ENCODE measurements at places on chromosomes 12 and 14.

- DNase-seq: no peak
These were observed at the start of gene SMOC1 for GRCh38 chr14:69879175-69880043. Gene SMOC1, plus strand, starts transcription at chr14:69879416. Its CDS starts 263 bp downstream, at chr14:69879679.

DNA sequence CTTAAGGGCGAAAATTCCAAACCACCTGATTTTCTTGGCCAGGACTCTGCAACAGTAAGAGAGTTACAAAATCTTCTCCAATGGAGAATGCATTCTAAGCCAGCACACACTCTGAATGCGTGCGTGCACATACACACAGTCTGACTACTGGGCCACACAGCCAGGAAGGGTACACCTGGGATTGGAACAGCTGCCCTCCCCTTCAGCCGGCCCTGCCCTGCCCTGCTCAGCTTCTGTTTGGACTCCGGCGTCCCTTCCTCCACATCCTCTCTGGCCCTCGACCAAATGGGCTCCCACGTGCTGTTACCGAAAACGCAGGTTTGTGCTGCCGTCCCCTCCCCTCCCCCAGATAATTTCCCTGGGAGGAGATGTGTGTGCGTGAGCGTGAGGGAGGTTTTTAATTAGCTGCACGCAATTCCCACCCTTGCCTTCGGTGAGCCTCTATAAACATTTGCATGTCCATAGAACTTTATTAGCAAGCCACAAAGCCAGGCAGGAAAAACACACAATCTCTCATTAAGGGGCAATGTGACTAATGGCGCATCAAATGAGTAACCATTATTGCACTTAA, 43.0 kb downstream of the CCNK start:
- DNase-seq: no peak

GRCh38 chr12:121590476-121591143, 9.8 kb upstream of the KDM2B start:
- peak; percentile 55 for DNase-seq

GRCh38 chr14:106551265-106551664, 1024.9 kb downstream of the TMEM121 start:
- no peak for DNase-seq

GRCh38 chr12:32205731-32206130, 99.1 kb downstream of the BICD1 start:
- DNase-seq: no peak

GRCh38 chr14:63523735-63524426, 19.3 kb downstream of the PPP2R5E start:
- DNase-seq: no peak

DNA sequence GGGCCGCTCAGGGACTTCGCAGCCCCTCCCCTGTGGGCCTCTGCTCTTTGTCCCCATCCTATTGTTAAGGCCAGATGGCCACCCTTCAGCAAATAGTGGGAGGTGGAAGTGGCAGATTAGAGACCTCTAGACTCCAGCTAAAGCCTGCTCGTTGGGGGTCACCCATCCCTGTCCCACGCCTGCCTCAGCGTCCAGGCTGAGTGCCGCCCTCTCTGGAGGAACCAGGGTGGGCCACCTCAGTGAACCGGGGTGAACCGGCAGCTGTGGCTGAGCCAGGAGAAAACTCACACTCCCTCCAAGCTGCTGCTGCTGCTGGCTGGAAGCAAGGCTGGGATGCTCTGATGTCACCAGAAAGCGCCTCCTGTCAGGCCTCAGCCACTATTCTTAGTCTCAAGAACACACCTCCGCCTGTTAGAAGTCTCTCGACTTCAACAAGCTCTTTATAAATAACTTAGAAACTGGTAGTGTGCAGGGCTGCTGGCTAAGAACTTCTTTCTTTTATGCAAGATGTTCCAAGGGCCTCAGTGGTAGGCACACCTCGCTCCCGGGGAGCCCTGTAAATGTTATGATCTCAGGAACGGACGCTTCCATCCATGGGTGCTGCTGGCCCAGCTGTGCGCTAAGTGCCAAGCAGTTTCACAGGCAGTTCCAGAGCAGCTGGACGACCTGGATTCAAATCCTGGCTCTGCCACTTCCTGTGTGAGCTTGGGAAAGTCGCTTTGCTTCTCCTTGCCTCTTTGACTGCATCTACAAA, 19.8 kb upstream of the TESC start:
- DNase-seq: no peak

- no peak for DNase-seq
These were observed 63.2 kb upstream of the PTPRR start for GRCh38 chr12:70983692-70984091.

DNA sequence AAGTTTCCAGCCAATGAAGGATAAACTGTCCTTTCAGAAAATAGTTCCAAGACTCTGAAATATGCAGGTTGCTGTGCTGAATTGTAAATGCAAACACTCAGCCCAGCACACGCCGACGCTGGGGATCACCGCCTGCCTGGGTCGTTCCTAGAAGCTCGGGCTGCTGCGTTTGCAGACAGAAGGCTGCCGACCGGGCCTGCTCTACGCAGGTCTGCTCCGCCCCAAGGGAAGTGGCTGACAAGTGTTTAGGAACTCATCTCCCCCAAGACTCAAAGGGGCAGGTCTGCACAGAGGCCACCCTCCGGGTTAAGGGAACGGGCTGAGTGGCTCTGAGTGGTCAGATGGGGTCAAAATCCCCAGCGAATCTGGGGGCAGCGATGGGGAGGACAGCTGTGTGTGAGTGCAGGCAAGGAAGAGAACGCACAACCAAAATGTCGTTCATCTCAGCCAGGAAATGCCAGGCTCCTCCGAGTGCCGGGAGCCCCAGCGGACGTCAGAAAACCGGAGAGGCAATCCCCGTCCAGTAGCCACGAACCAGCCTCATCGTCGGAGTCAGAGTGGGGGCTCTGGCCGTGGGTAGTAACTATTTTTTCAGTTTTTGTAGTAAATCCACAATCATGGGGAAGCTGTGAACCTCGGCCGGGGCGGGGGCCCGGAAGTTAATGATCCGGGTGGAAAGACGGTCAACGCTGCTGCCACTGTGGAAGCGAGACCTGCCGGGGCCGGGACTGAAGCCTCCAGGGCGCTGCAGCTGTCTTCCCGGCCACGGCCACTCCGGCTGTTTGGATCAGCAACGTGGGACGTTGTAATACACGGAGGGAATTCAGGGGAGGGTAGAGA, 6.0 kb downstream of the GALNT9 start:
- DNase-seq: no peak

GRCh38 chr14:87122166-87122565, 870.8 kb downstream of the GALC start:
- no peak for DNase-seq

DNA sequence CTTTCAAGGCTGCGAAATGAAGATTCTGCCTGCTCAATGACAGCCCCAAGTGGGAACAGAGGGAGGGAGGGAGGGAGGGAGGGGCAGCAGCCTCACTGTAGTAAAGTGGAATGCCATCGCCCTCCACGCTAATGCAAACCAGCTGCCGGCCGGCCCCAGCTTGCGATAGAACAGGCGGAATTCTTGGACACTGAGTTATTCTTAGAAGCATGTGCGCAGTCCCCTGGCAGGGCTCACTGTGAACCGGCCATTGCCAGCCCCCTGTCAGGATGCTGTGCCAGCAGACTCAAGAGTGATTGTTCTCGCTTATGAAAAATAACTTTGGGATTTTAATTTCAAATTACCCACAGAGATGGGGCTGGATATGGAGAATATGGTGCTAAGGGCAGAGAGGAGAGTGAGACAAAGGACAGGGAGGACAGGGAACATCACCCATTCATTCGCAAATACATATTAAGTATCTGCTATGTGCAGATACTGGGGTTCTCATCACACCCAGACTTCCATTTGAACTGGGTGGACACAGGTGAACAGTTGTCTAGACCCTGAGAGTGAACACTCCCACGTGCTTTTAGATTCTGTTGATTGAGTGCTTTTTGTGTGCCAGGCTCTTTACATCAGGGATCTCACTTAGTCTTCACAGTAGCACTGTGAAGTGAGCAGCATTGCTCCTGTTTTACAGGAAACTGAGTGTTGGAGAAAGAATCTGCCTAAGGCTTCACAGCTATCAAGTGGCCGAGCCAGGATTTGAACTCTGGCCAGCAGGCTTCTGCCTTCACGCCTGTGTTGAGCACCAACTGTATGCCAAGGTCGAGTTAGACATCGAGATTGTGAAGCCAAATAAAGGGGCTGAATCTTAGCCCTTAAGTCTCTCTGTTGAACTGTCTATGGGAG, 192.9 kb downstream of the C12orf75 start:
- no peak for DNase-seq

- DNase-seq: no peak
These were observed 49.2 kb upstream of the SGPP1 start for GRCh38 chr14:63777024-63777423.

DNA sequence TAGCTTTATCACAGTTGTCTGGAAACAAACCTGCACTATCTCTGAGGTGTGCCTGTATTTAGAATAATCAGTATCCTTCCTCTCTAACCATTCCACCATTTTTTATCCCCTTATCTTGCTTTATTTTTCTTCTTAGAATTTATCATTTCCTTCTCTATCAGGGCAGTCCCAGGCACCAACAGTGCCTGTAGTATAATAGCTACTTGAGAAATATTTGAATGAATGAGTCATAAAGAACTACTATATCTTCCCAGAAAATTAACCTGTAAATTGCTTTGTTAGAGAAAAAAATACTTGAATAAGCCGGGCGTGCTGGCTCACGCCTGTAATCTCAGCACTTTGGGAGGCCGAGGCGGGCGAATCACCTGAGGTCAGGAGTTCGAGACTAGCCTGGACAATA, 21.2 kb upstream of the FOXJ2 start:
- no peak for DNase-seq

DNA sequence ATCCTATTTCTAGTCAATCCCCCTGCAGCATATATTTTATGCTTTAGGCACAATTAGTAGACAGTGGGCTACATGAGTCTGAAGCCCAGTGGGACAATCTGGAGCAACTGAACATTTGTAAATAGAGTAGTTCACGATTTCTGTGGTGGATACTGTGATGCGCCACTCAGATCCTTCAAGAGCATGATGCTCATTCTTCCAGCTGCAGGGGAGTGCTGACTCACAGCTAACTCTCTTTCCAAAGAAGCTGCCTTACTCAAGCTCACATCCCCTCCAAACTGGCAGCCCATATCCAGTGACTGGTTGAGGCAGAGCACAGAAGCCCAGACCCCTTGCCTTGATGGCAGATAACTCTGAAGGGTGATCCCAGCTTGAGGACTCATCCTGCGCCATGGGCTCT, 224.2 kb upstream of the EEA1 start:
- no peak for DNase-seq

DNA sequence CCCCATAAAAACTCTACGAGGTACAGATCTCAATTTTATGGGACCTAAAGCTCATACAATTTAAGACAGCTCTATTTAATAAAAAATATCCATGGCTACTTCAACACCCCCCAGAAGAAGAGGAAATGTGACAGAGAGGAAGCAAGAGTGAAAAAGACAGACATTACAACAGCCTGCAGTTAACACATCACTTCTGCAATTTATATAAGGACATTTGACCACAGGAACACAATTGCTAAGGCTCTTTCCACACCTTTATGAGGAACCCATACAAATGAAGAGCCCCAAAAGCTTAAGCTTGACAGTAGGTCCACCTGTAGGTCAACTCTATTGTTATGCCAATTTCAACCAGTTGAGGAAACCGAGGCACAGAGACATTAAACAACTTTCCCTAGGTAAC, 5.6 kb downstream of the OR10P1 start:
- DNase-seq: no peak

GRCh38 chr14:100618318-100618693, 31.1 kb upstream of the BEGAIN start:
- no peak for DNase-seq

DNA sequence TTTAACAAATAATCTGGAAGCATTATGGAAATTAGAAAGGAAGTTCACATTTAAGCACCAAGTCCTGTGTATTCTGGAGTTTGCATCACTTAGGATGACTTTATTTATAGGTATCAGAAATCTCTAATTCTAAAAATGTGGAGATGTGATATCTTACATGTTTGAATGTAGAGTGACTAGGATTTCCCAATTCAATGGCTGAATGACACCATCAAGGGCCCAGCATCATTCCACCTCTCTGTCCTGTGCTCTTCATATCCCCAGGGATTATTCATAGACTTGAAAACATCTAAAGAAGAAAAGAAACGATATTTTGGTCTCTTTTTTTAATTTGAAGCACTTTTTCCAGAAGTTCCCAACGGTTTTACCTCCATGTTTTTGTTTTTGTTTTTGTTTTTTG, 15.2 kb upstream of the METAP2 start:
- no peak for DNase-seq

DNA sequence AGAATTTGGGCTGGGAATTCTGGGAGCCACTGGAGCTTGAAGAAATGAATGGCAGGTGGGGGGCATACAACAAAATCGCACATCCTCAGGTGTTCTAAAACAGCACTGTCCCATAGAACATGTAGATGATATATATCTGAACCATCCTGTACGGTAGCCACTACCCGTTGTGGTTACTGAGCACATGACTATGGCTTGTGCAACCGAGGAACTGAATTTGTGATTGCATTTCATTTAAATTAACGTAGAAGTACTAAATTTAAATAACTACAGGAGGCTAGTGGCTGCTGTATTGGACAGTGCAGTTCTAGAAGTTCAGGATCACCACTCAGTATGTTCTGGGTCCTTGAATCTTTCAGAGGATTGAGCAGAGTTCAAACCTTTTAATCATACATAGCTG, 172.4 kb downstream of the PHETA1 start:
- no peak for DNase-seq

DNA sequence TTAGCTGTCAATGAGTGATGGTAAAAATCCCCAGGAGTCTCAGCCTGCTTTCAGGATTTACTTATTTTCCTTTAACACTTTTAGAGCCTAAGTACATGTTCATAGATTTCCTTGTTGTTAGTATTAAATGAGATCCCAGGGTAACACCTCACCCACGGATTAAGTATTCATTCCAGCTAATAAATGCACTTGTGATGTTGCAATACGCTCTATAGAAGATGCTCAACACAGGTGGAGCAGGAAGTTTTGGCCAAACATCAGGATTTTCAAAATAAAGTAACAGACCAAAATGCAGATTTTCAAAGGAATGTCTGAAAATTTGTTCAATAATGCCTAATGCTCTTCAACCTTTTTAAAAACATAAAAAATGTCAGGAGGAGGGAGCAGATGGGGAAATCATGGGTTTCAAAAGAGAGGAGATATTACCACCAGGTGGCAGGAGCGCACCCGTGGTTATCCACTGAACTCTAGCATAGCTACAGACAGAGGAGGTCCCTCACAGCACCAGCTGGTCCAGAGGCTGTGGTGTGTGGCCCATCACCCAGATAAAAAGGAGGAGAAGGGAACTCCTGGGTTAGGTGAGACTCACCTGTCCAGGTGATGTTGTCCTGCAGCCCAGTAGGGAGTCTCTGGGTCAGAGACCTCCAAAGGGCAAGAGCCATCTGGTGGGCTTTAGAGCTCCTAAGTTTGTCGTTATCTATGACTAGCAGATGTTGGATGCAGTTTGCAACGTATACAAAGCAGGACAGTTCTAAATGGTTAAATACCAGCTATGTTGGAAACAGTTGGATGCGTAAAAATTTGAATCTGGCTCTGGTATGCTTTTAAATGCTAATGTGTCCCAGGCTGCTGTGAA, 1158.4 kb upstream of the TMEM132C start:
- DNase-seq: peak; percentile 5

DNA sequence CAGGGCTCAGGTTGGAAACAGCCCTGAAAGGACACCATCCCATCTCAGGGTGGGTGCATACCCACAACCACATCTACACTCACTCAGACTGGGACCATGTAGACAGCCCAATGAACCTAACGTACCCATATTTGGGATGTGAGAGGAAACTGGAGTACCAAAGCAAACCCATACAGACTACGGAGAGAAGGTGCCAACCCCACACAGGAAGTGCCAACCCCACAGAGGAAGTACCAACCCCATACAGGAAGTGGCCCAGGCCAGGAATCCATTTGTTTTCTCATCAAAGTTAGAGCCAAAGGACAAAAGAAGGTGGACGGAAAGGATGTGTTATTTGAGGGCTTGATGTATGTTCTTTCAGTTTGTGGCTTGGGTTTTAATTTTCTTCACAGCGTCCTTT, 19.5 kb upstream of the SPIC start:
- peak; percentile 0 for DNase-seq
